Amniotic stem cell (primary cell): ENCODE measurements at places on chromosomes 7 and 10.

DNA sequence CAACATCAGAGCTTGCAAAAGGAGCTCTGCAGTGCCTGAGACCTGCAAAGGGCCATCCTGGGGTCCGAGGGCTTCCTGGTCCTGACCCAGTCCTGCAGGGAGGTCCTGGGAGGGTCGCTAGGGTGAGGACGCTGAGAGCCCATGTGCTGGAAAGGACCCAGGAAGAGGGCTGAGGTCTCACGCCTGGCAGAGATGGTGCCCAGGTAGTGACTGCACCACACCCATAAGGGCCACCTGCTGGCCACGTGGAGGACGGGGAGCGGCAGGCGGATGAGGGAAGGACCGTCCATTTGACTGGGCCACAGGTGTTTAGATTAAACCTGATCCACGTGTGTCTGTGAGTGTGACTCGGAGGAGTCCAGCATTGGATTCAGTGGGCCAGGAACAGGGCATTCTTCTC is 392.8 kb downstream of the DNAJB6 start:
- DNase-seq, result no peak

- DNase-seq, result no peak
These were observed 87.2 kb downstream of the MICALL2 start for GRCh38 chr7:1372063-1372462.

GRCh38 chr10:45052700-45053099 is 52.0 kb downstream of the ZNF22 start:
- no peak for DNase-seq

- no peak for DNase-seq
These were observed 336.4 kb upstream of the PLXDC2 start for GRCh38 chr10:19479854-19480253.

DNA sequence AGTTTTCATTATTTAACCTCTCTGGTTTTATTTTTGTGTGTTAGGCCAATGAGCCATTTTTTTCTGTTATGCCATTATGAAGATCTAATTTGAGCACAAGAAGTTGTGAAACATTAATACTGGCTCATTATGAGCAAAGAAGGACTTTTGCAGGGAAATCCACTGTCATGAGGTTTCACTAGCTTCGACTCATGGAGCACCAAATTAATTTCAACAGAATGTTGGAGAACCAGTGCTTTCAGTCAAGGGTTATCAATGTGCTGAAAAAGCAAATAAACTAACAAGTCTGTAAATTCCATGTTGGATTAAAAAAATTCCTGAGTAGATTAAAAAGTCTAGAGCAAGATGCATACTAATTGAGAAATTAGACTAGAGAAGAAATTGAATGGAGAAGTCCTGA is 594.2 kb upstream of the FZD8 start:
- no peak for DNase-seq

GRCh38 chr7:24842449-24843241 is 85.4 kb upstream of the GSDME start:
- DNase-seq, result no peak

- no peak for DNase-seq
These were observed 73.5 kb upstream of the PRR15 start for GRCh38 chr7:29490094-29490607.

GRCh38 chr7:25087855-25088254 is 37.2 kb downstream of the CYCS start:
- no peak for DNase-seq

DNA sequence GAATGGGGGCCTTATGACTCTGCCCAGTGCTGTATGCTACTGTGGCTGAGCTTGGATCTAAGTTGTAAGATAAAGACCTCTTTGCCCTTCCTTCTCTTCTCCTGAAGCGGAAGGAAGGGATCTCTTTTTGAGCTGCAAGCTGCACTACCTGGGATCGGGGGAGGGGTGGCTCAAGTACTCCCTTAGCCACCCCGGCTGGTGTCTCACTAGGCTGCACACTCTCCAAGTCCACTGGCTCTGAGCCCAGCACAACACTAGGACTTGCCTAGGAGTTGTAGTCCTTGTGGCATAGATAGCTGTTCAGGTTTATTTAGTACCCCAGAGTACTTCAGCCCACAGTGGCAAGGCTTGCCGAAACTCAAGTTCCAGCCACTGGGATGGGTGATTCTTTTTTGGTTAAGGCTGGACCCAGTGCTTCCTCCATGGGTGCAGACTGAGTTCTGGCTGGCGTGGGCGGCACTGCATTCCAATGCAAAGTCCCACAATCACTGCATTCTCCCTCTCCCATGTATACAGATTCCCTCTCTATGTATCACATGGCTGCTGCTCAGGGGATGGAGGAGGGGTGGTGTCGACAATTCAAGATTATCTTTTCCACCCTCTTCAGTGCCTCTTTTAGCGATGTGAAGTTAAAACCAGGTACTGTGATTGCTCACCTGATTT is 76.2 kb upstream of the SLC25A13 start:
- DNase-seq, result no peak

DNA sequence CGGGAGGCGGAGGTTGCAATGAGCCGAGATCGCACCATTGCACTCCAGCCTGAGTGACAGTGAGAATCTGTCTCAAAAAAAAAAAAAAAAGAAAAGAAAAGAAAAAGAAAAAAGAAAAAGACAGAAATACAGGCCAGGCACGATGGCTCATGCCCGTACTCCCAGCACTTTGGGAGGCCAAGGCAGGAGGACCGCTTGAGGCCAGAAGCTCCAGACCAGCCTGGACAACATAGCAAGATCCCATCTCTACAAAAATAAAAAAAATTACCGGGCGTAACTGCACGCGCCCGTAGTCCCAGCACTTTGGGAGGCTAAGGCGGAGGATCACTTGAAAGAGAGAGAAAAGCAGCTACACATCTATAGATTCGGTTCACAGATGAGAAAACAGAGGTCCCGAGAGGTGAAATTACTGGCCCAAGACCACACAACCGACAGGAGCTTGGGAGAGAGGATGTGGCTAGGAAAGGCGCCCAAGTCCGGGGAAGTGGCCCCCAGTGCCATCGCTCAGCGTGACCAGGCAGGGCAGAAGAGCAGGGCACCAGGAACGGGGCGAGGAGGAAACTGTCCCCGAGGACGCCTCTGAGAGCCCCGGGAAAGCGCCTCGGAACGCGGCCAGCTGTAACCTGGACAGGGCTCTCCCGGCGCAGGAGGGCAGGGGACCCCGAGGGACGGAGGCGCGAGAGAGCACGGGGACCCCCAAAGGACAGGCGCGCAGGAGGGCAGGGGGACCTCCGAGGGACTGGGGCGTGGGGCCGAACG is 612 bp downstream of the SNX8 start:
- DNase-seq, result no peak

DNA sequence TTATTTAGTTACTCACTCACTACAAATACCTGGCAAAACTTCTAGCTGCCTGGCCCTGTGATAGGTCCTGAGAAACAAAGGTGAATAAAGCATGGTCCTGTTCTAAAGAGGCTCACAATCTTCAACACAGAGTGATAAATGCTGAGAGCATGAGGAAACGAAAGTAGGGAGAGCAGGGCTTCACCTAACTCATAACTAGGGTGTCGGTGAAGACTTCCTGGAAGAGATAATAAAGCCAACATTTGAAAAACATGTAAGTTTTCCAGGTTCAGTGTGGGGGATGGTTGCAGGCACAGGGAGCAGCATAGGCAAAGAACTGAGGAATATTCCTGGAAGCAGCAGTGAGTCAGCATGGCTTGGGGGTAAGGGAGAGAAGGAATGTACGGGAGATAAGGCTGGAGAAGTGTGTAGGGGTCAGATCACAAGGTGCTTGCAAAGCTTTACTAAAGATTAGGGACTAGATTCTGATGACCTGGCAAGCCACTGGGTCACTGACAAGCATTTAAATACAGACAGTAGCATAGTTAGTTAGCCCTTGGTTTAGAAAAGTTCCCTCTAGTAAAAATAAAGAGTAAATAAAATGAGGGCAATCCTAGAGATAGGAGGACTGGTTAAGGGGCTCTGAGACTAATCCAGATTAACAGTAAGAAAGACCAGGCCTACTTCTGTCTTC is 5.1 kb downstream of the KEL start:
- no peak for DNase-seq

- no peak for DNase-seq
These were observed 1.8 kb downstream of the MARVELD1 start for GRCh38 chr10:97715259-97715874.

- no peak for DNase-seq
These were observed 143.5 kb upstream of the TRIM24 start for GRCh38 chr7:138316421-138317043.

DNA sequence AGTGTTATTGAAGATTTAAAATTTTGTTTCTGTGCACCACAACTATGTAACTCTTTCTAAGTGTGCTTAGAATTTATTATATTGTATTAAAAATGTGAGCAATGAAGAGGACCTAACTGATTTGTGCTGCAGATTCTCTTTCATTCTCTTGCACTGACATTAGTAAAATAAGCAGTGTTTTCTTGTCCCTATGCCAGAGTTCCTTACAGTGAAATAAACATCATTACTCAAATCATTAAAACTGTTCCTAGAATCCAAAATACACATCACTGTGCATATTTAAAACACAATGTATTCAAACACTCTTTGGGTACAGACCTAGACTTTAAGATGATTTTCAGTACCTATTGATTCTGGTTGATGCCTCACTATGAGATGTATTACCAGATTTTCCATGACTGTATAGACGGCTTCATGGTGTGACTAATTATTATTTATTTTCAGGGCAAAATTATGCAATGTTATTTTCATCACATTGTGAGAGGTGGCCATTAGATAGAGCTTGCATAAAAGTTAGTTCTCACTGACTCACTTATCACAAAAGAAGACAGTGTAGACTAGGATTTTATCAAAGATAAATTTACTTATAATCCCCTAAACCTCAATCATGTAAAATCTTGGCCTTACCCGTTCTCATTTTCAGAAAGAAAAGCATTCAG is 93.4 kb downstream of the PTPRZ1 start:
- DNase-seq, result no peak

DNA sequence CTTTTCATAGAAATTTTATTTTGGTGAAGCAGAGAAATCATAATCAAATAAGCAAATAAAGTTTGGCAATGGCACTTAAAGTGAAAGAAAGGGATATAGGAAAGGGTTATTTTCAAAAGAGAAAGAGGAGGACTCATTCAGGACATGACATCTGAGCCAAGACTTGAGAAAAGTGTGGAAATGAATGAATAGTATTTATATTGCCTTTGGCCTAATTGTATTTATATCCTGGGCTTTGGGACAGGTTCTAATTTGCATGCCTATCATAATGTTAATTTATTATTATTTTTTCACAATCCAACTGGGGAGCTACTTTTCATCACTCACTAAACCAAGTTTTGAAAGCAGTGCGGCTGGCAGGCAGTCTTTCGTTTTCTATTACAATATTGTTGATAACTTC is 376.8 kb downstream of the HGF start:
- no peak for DNase-seq

DNA sequence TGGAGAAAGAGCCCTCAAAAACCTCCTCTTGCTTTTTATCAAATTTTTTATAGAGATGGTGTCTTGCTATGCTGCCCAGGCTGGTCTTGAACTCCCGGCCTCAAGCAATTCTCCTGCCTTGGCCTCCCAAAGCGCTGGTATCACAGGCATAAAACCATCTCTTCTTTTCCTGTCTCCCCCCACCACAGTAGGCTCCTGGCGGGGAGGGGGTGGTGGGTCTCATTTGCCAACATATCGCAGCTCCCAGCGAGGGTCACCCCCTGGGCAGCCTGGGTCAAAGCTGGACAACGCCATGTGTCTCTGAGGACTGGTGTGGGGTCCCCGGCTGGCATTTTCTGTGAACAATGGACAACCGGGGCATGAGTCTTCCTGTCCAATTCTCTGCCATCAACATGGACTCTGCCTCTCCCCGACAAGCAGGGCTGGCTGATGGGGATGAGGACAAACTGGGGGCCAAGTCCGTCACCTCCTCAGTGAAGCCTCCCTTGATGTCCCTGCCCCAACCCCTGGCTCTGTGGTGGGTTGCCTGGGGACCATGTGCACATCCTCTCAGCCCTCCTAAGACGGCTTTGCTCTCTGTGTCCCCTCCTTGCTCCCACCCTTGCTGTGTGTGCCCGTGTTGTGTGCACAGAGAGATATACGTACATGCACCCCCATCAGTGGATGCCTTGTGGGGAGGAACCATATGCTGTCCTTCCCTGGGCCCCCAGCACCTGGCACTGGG is 86.4 kb upstream of the GNA12 start:
- DNase-seq, result no peak

DNA sequence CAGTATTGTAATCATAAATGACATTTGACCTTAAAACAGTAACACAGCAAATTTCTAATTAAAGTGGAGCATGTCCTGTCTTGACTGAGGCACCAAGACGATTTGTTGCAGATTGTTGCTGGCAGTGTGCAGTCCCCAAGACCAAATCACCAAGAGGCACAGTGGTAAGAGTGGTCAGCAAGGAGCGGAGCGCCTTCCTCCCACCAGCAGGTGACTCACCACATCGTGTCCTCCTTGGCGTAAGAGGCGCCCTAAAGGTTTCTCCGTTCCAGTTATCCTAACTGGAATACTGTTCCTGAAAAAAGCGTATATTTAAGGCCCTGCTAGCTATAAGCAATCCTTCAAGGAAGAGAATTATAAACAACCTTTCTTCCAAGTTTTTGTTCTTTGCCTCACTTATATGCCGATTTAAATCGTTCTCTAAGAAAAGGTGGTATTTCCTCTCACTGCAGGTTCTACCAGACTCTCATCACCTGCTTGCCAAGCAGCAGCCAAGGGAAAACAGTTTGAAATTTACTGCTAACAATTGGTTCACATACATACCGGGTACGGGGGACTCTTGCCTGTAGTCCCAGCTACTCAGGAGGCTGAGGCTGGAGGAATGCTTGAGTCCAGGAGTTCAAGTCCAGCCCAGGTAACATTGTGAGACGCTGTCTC is 10.7 kb upstream of the REPIN1 start:
- DNase-seq, result no peak

DNA sequence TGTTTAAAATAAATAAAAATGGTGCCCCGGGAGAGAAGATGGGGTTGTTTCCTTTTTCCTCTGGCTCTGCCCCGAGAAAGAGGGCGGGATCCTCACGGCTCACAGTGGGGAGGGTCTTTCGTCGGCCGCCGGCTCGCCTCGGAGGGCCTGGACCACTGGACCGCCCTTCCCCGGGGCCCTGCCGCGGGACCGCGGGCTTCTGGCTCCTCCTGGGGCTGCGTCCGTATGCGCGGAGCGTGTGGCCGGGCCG is 3.5 kb upstream of the IGF2BP3 start:
- DNase-seq, result no peak

DNA sequence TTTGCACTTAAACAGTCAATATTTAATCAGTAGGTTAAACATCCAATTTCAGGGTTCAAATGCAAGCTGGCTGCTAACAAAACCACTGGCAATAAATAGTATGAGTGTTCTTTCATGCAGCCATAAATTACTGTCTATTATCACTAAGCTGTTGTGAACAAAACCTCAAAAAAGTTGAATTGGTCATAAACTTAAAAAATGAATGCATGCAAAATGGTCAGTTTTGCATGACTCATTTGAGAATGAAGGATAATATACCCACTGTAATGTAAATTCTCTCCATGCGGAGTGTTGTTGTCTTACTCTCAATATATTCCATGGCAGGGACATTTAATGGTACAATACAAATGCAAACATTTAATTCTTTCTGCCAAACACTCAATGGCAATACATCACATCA is 226.4 kb downstream of the MAGI2 start:
- no peak for DNase-seq

DNA sequence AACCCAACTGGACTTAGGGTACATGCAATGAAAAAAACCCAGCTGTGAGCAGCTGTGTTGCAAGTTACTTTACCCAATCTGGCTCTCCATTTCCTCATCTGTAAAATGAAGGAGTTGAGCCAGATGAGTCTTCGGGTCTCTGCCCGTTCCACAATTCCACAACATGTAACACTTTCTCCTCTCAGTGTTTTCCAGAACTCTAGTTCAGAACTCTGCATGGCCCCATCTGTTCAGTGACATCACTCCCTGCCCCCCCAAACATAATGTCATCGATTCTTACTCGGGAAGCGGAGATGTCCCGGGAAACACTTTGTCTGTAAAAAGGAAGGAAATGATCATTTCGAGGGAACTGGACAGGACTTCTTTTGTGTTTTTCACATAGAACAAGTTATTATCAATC is 2.5 kb downstream of the SH3PXD2A start:
- DNase-seq, result no peak
